ENCODE measurements at places on chromosomes 13 and 19.

GRCh38 chr19:34041925-34042521 lies 130.3 kb upstream of the LSM14A start:
- DNase-seq: no peak

DNA sequence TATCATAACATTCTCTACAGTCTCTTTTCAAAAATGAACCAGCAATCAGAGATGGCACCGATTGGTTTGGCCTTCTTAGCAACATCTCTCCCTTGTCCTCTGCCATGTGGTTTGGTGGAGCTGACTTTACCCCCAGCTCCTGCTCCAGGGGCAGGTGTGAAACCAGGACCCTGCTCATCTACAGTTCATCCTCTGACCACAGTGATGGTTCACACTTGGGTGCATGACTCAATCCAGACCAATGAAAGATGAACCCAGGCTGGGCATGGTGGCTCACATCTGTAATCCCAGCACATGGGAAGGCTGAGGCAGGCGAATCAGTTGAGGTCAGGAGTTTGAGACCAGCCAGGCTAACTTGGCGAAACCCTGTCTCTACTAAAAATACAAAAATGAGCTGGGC lies 33.6 kb upstream of the FFAR2 start:
- no peak for DNase-seq

GRCh38 chr13:73323615-73324014 lies 264.8 kb downstream of the KLF5 start:
- no peak for DNase-seq

GRCh38 chr19:42051166-42052115 lies 18.6 kb downstream of the GRIK5 start:
- DNase-seq: no peak

DNA sequence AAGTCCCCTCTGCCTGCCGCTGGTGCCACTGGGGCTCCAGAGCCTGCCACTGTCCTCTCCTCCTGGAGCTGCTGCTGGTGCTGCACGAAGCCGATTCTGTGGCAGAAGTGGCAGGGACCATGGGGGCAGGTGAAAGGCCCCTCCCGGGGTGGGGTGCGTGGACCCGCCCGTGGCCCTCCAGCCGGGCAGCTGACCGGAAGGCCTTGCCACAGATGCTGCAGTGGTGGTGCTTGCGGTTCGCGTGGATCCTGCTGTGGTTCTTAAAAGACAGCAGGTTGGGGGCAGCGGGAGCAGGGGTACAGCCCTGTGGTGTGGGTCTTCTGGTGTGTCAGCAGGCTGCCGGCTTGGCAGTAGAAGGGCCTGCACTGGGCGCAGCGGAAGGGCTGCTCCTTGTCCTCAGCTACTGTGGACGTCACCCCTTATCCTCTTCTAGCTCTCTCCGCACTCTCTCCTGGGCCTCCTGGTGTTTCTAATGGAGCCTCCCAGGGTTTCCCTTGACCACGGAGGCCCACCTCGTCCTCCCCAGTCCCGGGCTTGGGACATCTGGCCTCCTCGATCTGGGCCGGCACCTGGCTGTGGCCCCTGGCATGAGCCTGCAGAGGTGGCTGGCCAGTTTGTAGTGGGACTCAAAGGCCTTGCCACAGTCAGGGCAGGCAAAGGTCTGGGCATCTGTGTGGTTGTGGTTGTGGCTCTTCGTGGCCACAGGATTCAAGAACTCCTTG lies 380.4 kb downstream of the OLFM4 start:
- no peak for DNase-seq

GRCh38 chr13:113990321-113990837 lies 16.5 kb upstream of the C13orf46 start:
- DNase-seq: no peak

DNA sequence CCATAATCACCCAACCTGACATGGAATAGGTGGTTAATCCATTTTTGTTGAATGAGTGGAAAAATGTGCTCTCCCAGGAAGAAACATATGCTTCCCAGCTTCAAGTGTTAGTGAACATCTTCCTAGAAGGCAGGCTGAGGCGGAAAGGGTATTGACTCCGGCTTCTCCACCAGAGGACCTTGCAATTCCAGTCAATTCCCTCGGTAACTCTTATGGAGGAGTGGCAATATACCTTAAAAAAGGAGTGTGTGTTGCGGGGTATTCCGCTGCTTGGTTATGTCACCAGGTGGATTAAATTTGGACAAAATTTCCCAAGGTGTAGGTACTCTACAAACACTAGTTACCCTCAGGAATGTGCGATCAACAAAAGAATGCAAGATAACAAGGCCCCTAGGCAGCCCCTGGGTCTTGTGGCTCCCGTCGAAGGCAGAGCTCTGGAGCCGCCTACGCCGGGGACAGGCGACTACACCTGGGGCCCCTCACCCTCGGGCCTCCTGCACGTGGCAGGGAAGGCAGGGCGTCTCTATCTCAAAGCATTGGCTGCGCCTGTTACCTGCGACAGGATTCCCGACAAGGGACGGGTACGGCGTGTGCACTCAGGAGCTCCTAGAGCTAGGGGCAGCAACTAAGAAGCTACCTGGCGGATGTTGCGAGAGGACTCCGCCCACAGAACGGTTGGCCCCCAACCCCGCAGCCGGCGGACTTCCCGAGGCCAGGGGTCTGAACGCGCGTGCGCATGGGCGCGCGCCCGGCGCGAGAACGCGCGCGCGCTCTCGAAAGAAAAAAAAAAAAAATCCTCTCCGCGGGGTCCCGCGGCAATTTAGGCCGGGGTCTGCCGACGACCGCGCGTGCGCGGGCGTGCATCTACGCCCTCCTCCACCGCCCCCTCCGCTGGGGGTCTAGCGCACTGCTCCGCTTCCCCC lies at the start of gene WDR87:
Gene WDR87 (minus strand): TSS at position 649 of the 923 bp plus-strand sequence. CDS start 8,355 bp downstream, outside the sequence.
- no peak for DNase-seq

DNA sequence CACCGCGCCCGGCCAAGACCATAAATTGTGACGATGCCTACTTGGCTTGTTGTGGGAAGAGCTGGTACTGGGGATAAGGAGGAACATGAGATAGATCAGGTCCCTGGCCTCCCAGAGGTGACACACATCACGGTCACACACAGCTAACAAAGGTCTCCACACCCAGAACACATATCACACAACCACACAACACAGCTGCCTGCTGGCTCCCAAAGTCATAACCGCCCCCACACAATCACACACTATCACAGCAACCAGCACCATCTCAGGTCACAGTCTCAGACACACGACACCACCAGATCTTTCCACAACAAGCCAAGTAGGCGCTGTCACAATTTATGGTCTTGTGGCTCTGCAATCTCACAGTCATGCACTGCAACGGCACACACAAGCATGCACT lies 5.7 kb downstream of the COL5A3 start:
- no peak for DNase-seq

GRCh38 chr19:42271045-42271419 lies 2.0 kb downstream of the CIC start:
- DNase-seq: no peak

Measured in epithelial cell of proximal tubule (primary cell).